SK-N-DZ (cell line): ENCODE measurements at places on chromosomes 7 and 10.

DNA sequence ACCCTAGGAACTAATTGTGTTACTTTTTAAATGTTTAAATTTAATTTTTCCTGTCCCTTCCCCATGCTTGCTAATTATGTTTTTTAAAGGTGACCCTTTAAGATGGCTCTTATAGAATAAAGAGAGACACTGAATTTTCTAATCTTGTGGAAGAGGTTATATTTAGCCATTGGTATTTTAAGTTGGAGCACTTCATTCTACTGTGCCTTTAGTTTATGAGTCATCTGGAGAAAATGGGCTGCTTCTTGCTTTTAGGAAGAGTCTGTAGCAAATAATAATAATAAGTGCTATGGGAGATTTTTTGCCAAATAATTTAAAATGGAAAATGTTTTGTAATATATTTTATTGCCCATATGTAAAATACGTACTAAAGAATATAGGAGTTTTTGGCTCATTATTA, 139.7 kb downstream of the ADK start:
- no peak for DNase-seq

- no peak for DNase-seq
Observed at GRCh38 chr7:138425026-138425425, 35.0 kb upstream of the TRIM24 start.

- no peak for DNase-seq
Observed at GRCh38 chr10:70352401-70353097, 29.9 kb downstream of the LRRC20 start.

GRCh38 chr10:132809232-132810140, 23.5 kb upstream of the NKX6-2 start:
- DNase-seq: no peak

GRCh38 chr7:15168489-15168888, 265.9 kb upstream of the DGKB start:
- no peak for DNase-seq

- DNase-seq: no peak
Observed at GRCh38 chr10:2908851-2909630, 158.3 kb upstream of the PFKP start.

DNA sequence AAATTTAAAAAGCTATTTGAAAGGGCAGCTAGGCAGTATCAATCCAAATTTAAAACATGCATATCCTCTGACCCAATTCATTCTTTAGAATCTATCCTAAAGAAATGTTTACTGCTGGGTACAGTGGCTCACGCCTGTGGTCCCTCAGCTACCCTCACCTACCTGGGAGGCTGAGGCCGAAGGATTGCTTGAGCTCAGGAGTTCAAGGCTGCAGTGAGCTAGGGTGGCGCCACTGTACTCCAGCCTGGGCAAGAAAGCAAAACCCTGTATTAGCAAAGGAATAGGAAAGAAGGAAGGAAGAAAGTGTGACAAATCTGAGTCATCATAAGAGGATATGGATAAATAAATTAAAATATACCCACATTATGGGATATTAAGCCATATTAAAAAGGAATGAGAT, 36.3 kb downstream of the C7orf33 start:
- DNase-seq: no peak

- no peak for DNase-seq
Observed at GRCh38 chr10:43576580-43576979, 2.2 kb upstream of the ZNF239 start.

- DNase-seq: no peak
Observed at GRCh38 chr7:114819616-114820362, 102.1 kb upstream of the MDFIC start.

DNA sequence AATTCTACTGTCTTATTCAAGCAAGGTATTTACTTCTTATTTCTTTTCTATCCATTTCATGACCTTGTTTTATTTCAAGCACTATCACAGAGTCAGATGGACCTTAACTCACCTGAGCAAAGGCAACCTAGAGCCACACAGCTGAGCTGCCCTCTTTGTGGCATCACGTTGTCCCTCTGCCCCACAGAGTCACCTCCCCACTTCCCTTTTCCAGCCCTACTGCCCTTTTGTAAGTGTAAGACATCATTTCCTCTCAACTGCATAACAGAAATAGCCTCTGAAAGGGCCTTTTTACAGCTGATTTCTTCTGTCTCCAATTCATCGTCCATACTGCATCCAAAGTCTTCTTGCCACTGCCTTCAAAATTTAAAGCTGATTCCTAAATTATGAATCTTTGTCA, 946.0 kb downstream of the NRG3 start:
- no peak for DNase-seq

GRCh38 chr10:123045961-123046731, 37.3 kb downstream of the ACADSB start:
- no peak for DNase-seq

DNA sequence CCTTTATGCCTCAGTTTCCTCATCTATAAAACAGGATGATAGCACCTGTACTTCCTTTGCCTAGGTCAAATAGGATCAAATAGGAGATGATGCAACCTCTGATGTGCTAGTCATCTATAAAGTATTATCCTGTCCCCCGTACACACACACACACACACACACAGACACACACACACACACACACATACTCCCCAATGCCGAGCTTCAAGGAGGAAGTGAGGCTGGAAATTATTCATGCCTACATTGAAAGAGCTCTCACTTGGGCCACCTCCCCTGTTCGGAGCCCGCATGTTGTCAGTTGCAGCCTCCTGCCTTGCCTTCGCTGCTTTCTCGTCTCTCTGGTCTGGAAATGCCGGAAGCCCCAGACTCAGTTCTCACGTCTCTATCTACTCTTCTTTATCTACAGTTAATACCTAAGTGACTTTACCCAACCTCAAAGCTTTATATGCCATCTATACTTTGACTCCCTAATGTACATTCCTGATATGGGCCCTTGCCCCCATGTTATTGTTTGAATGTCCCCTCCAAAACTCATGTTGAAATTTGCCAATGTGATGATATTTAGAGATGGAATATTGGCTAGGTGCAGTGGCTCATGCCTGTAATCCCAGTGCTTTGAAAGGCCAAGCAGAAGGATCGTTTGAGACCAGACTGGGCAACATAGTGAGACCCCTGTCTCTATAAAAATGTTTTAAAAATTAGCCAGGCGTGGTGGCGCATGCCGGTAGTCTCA, 6.9 kb upstream of the UBE2H start:
- no peak for DNase-seq

GRCh38 chr10:21528236-21529031, 3.0 kb upstream of the SKIDA1 start:
- DNase-seq: peak; percentile 30

GRCh38 chr10:52316500-52316899, 2.4 kb downstream of the DKK1 start:
- no peak for DNase-seq

DNA sequence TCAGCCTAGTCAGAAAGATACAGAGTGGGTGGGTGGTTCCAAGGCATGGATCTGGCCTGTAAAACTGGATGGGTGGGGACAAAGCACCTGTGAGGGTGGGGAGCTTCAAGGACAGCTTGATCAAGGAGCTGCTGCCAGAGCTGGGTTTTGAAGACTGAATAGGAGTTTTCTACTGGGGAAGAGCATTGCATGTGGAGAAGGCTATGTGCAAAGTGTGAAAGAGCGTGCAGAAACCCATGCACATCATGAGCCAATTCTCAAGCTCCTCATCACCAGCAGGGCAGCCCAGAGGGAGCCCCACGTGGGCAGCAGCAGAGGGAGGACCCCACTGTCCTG, 58.6 kb downstream of the PDGFA start:
- DNase-seq: no peak

- no peak for DNase-seq
Observed at GRCh38 chr10:94879214-94879613, 59.2 kb upstream of the CYP2C9 start.

DNA sequence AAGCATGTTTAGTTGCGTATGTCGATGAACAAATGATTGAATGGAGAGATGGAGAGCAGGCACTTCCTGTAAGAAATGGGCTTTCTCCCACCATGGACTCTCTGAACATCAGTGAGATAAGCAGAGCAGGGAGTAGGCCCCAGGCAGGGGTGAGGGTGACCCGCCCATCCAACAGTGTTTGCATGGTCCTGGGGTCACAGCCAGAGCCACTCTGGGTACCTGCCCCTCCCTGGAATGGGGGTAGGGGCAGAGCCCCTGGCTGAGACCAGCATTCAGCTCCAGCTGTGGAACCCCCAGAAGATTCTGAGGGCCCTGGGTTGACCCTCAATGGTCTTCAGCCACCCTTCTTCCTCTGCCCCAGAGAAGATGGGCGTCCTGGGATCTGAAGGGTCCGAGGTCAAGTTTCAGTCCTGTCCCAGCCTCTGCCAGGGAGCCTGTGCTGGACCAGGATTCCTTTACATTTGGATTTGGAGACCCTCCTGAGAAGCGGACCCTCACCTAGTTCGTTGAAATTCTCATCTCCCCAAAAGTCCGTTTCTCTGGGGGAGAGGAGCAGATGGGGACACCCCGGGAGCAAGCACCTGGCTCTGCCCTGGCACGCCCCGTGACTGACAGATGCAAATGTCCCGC, 2.4 kb upstream of the FGF8 start:
- no peak for DNase-seq

DNA sequence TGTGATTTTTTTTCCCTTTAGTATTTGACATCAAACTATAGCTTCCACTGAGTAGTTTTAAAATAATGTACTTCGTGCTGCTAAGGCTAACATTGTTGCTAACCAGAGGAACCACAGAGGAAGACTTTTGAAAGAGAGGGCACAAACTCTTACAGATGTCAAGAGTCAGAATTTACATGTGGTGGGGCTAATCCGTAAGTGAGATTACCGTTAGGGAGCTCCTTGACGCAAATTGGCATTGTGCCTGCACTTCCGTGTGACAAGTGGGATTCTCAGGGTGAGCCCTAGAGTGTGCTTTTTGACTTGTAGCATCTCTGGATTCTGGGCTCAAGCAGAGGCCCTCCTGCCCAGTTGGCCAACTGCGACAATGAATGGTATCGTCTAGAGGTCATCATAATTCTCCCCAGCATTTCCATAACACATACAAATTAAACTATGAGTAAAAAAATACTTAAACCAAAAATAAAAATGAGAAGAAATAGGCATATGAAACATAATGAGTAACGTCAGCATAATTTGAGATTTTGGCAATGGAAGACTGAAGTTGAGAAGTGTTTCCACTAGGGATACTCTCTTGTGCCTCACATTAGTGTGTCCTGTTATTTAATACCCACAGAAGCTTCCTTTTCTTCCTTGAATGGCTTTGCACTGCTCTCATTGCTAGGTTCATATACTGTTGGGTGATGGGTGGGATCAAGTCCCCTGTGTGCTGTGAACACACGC, 164.0 kb downstream of the SDK1 start:
- no peak for DNase-seq

- peak; percentile 12 for DNase-seq
Observed at GRCh38 chr7:135772639-135773222, 24.1 kb upstream of the FAM180A start.

- peak; percentile 75 for DNase-seq
Observed at GRCh38 chr7:6435486-6436384, 12.0 kb downstream of the DAGLB start.

DNA sequence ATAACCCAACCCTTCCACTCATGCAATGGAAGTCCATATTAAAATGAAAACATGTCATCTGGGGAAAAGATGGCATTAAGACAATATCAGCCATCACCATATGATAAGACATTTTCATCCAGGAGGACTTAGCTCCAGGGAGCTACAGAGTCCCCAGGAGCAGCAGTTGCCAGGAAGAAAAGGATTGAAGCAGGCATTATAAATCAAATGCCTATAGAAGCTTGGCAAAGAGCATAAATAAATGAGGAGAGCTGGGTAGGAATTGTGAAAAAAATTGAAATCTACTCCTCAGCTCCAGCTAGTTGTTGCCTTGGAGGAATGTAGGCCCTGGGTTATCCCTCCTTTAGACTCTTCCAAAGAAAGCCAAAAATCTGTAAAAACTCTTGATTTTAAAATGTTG, 42.5 kb downstream of the FAM13C start:
- no peak for DNase-seq

DNA sequence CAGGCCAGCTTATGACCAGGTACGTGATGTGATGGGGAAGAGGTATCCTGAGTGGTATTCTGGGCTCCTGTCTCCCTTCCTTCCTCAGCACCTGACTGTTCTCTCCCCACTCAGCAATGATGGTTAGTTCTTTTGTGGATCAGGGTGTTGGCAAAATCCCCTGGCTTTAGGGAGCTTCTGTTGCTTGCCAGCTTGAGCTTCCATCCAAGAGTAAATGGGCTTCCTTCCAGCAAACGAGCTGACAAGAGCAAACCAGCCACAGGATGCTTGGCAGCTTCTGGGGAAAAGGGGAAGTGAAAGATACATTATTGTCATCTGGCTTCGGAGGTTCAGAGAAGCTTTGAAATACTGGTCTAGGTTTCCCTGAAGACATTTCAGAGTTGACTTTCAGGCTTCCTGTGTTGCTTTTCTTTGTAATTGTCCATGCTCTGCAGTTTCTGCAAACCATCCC, 5.2 kb downstream of the DUSP5 start:
- DNase-seq: no peak

GRCh38 chr10:95651346-95652060, 5.0 kb downstream of the ALDH18A1 start:
- no peak for DNase-seq

DNA sequence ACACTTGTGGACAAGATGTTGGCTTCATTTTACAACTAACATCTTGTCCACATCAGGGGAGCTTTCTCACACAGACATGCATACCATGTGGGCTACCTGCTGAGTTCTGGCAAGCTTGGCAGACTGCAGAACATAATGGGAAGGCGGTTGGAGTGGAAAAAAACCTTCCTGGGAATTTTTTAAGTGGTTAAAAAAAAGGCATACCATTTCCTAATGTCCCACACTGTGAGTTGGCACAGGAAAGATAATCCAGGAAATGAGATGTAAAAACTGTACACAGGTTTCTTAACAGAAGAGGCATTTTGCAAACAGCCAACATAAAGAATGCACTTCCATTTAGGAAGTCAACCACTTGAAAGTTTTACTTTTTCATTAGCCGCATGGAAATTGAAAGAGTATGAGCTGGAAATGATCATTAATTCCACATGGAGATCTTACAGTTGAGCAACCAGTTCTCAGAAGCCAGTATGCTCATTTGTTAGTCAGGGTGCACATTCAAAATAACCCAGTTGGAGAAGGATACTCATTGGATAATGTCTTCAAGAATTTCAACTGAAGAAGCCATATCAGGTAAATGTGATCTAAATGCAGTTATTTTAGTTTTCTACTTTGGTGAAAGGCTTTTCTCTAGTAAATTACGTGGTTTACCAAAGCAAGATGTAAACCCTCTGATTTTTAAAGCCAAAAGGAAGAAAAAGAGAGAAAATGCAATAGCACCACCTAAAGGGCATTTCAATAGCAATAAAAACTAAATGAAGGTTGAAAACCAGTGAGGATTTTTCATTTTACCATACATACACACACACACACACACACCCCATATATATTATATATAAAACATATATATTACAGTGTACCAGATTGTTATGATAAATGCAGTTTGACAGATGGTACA, 194.0 kb downstream of the TAX1BP1 start:
- no peak for DNase-seq

GRCh38 chr7:43300121-43300520, 187.7 kb downstream of the HECW1 start:
- no peak for DNase-seq
